ENCODE measurements at places on chromosomes 2 and 18.

- DNase-seq, result no peak
Observed at GRCh38 chr2:9410108-9410507, 13.2 kb downstream of the ITGB1BP1 start.

GRCh38 chr18:36522509-36522908 lies 225.0 kb downstream of the FHOD3 start:
- DNase-seq, result no peak

DNA sequence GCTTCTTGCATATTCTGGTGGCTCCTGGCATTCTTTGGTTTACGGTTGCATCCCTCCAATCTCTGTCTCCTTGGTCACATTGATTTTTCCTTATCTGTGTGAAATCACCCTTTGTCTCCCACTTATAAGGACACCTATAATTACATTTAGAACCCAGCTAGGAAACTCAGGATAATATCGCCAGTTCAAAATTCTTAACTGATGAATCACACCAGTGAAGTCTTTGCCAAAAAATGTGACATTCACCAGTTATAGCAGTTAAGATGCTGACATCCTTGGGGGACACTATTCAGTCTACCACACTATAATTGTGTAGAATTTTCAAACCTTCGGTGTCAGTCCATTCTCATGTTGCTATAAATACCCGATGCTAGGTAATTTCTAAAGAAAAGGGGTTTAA lies 320.2 kb downstream of the TMX3 start:
- DNase-seq, result no peak

GRCh38 chr2:20468549-20469500 lies 22.0 kb downstream of the RHOB start:
- no peak for DNase-seq

- no peak for DNase-seq
Observed at GRCh38 chr2:57936216-57936615, 110.4 kb upstream of the VRK2 start.

GRCh38 chr2:222969491-222969890 lies 82.5 kb upstream of the KCNE4 start:
- no peak for DNase-seq

GRCh38 chr2:26305540-26305939 lies 40.4 kb upstream of the SELENOI start:
- no peak for DNase-seq

DNA sequence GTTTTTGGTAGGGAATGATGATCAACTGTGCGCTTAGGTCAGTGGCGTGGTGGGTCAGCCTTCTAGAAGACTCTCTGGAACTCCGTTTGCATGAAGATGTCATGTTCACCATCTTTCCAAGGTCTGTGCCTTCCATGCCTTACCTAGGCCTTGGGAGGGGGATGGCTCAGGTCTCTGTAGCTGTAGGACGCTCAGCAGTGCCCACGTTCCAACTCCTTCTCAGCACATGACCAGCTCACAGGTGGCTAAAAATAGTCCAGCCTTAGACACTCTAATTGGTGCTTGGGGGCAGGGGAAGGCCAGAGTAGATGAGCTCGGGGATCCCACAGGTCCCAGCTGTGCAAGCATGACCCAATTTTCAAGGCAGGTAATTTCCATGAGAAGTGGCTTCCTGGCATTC lies 42.3 kb upstream of the TEX51 start:
- DNase-seq, result no peak

GRCh38 chr2:153823880-153824279 lies 47.8 kb upstream of the GALNT13 start:
- no peak for DNase-seq

DNA sequence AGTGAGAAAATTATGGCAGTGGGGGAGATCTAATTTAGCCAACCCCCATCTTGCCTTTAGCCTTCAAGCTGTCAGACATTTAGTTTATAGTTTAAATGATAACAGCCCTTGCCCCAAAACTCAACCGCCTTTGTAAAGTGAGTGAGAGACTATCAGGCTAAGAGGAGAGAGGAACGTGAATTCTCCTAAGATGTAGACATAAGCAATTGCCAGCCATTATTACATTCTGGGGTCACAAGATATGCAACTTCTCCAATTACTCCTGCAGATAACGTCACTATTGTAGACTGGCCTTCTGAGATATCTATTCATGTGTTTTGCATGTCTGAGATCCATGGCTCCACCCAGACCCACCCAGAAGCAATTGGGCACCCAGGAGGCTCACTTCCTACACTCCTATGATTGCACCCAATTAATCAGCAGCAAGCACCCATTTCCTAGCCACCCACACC lies 307.3 kb downstream of the NBAS start:
- DNase-seq, result no peak

Measured in stimulated activated CD4-positive, alpha-beta T cell treated with anti-CD3 and anti-CD28 coated beads, Interleukin-4, amount 100 ng/mL, for 4 hours (primary cell).